ENCODE measurements at places on chromosomes 4 and X. TPM values are rescaled to one million over a fixed set of nuclear protein-coding genes. Genes with fewer than 3 reads are reported as not detected.

UGT2B10 gene
- total RNA-seq, result not detected

TMEM47 gene
- 10.0 TPM for total RNA-seq

GUCY1B1 gene
- total RNA-seq, result 4.6 TPM

RTL3 gene
- not detected for total RNA-seq

HPSE gene
- 9.7 TPM for total RNA-seq

XG gene
- 1.4 TPM for total RNA-seq

CXCL13 gene
- not detected for total RNA-seq

Data from bronchial epithelial cell (primary cell).